ENCODE measurements at places on chromosomes 4 and X.

- DNase-seq: no peak
Measured at GRCh38 chr4:6331468-6331867, 61.8 kb downstream of the WFS1 start.

DNA sequence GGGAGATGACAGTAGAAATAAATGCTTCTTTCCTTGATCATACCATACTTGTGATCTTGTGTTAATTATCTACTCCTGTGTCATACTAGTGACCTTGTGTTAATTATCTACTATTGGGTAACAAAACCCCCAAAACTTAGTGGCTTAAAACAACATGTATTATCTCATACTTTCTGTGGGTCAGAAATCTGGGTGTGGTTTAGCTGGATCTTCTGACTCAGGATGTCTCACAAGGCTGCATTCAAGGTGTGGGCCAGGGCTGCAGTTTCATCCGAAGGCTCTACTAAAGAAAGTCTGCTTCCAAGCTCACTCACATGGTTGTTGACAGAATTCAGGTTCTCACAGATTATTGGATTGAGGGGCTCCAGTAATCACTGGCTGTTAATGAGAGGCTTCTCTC is 70.3 kb upstream of the NDP start:
- DNase-seq: no peak

GRCh38 chr4:184817494-184818215 is 8.1 kb downstream of the ACSL1 start:
- DNase-seq: no peak

- DNase-seq: no peak
Measured at GRCh38 chr4:148052448-148052847, 320.6 kb downstream of the ARHGAP10 start.

- no peak for DNase-seq
Measured at GRCh38 chr4:7474320-7474719, 39.6 kb upstream of the PSAPL1 start.

DNA sequence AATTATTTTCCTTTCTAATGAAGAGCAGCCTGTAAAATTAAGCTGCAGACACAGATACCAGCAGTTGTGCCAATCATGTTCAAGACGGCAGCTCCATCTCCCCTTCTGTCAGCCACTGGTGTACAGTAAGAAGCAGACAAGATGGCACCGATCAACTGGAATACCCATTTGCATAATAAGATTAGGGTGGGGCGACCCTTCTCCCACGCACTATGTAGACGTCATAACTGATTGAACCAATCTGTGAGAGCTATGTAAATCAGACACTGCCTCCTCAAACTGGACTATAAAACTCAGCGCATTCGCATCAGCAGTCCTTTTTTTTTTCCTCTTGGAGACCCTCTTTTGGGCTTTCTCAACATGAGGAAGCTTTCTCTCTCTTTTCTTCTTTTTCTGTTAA is 40.4 kb upstream of the INTS6L start:
- no peak for DNase-seq

Data from foreskin fibroblast (primary cell).